ENCODE measurements at places on chromosomes 5 and 9. TPM values are rescaled to one million over a fixed set of nuclear protein-coding genes. Genes with fewer than 3 reads are reported as not detected.
A peak's percentile ranks its signal among the peaks of the same experiment; 100 is the strongest.

GRCh38 chr5:96781031-96781971 lies 26.4 kb downstream of the ERAP1 start:
- peaks cover 7% of the 10 kb centered on the region for H3K4me1 ChIP-seq
- H3K27me3 ChIP-seq, result no peaks in the 10 kb centered on the region
- DNase-seq, result no peak
- H3K4me3 ChIP-seq, result no peak overlapping the region
- peak overlapping the region; percentile 40 for H3K27ac ChIP-seq

DNA sequence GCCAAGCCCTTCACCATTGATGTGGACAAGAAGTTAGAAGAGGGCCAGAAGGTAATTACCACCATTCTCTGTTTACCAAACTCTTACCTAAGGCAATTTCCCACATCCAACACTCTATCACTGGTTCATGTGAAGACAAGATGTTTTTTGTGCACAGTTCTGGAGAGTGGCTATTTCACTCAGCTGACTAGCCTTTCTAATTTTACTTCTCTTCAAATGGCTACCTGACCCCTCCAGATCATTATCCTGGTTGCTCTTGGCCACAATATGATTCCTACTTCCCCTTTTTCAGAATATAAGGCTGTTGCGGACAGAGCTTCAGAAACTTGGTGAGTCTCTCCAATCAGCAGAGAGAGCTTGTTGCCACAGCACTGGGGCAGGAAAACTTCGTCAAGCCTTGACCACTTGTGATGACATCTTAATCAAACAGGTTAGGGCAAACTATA lies 7.1 kb downstream of the KIF20A start:
- H3K27me3 ChIP-seq, result no peaks in the 10 kb centered on the region
- no peak overlapping the region for H3K27ac ChIP-seq
- H3K4me3 ChIP-seq, result no peak overlapping the region

GRCh38 chr5:107512029-107512428 lies 158.7 kb downstream of the EFNA5 start:
- no peaks in the 10 kb centered on the region for H3K36me3 ChIP-seq
- peaks cover 2% of the 10 kb centered on the region for H3K27me3 ChIP-seq
- no peak overlapping the region for H3K4me3 ChIP-seq
- no peak for DNase-seq
- no peak overlapping the region for H3K27ac ChIP-seq
- H3K4me1 ChIP-seq, result no peaks in the 10 kb centered on the region

GRCh38 chr9:4157584-4158499 lies 142.0 kb downstream of the GLIS3 start:
- no peak overlapping the region for H3K27ac ChIP-seq
- no peaks in the 10 kb centered on the region for H3K36me3 ChIP-seq
- H3K27me3 ChIP-seq, result no peaks in the 10 kb centered on the region
- no peak for DNase-seq

DNA sequence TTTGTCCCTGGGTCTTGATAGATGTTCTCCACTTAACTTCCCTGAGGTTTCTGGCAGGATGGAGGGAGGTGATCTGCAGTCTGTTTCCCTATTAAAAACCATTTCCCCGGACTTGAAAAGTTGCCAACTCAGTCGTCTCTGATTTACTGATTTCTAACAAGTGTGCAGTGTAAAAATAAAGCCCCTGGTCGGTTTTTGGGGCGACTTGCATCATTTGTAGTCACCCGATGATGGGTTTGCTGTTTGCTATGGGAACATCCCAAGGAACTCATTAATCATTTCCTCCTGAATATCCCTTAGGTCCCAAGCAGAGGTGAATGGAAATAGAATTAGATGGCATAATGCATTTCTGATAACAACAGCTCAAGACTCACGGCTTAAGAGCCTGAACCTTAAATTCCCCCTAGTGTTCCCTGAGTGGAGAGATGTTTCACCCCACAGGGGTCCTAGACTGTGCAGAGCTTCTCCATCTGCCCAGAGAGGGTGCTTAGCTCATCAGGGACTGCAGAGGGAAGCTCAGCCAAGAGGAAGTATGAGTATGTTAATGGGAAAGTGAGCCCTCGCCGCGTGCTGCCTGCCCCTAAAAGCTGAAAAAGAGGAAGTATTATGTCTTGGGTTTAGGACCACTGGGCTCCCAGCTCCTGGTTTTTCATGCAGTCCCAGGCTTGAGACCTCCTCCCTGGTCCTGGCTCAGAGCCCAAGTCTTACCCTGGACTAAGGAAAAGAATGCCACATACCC lies 115.1 kb upstream of the DAP start:
- H3K4me1 ChIP-seq, result no peaks in the 10 kb centered on the region
- H3K27ac ChIP-seq, result no peak overlapping the region
- no peaks in the 10 kb centered on the region for H3K36me3 ChIP-seq
- peaks cover 23% of the 10 kb centered on the region for H3K27me3 ChIP-seq

DNA sequence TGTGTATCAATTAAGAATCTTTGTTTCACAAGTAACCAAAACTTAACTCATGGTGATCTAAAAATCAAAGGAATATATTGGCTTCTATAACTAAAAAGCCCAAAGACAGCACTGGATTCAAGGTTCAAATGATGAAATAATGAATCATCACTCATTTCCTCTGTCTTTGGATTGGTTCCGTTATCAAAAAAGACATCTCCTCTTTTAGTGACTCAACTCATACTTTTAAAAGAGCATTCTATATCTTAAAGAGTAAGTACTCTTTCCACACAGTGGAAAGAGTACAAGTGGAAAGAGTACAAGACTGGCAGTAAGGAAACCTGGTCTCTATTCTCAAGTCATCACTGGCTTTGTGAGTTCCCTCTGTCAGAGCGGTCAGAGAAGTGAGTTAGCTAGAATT lies 141.4 kb upstream of the NMUR2 start:
- H3K4me1 ChIP-seq, result no peaks in the 10 kb centered on the region
- H3K4me3 ChIP-seq, result no peak overlapping the region
- peaks cover 12% of the 10 kb centered on the region for H3K27me3 ChIP-seq
- DNase-seq, result no peak

DNA sequence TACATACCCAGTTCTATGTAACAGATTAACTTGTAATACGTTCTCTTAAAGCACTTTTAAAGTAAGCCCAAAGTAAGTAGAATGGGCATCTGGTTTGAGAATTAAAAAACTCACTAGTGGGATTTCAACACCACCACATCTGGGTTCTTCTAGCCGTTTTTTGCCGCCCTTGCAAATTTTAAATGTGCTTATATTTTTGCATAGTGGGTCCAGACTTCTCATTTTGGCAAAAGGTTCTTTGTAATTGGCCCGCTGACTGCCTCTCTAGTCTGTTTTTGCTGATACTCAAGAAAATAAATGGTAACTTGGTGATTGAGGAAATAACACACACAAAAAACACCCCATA lies 582 bp upstream of the FBXO4 start:
- peak overlapping the region; percentile 99 for H3K27ac ChIP-seq
- peaks cover 8% of the 10 kb centered on the region for H3K36me3 ChIP-seq
- H3K4me1 ChIP-seq, result peaks cover 24% of the 10 kb centered on the region
- peak overlapping the region; percentile 85 for H3K4me3 ChIP-seq
- no peak for DNase-seq
- H3K27me3 ChIP-seq, result no peaks in the 10 kb centered on the region

- H3K4me1 ChIP-seq, result peaks cover 2% of the 10 kb centered on the region
- H3K27ac ChIP-seq, result no peak overlapping the region
- no peak overlapping the region for H3K4me3 ChIP-seq
- H3K36me3 ChIP-seq, result peaks cover 5% of the 10 kb centered on the region
- DNase-seq, result no peak
These were observed 155.0 kb downstream of the GNAQ start for GRCh38 chr9:77876590-77876989.

- H3K4me1 ChIP-seq, result peaks cover 11% of the 10 kb centered on the region
- no peak overlapping the region for H3K4me3 ChIP-seq
- H3K27ac ChIP-seq, result no peak overlapping the region
- H3K36me3 ChIP-seq, result peaks cover 3% of the 10 kb centered on the region
- DNase-seq, result no peak
These were observed 72.7 kb downstream of the CERT1 start for GRCh38 chr5:75438722-75439121.

GRCh38 chr5:55691265-55692105 lies 20.6 kb downstream of the SLC38A9 start:
- H3K4me1 ChIP-seq, result no peaks in the 10 kb centered on the region
- H3K27me3 ChIP-seq, result no peaks in the 10 kb centered on the region
- no peak overlapping the region for H3K4me3 ChIP-seq
- peaks cover 6% of the 10 kb centered on the region for H3K36me3 ChIP-seq
- no peak overlapping the region for H3K27ac ChIP-seq
- no peak for DNase-seq

DNA sequence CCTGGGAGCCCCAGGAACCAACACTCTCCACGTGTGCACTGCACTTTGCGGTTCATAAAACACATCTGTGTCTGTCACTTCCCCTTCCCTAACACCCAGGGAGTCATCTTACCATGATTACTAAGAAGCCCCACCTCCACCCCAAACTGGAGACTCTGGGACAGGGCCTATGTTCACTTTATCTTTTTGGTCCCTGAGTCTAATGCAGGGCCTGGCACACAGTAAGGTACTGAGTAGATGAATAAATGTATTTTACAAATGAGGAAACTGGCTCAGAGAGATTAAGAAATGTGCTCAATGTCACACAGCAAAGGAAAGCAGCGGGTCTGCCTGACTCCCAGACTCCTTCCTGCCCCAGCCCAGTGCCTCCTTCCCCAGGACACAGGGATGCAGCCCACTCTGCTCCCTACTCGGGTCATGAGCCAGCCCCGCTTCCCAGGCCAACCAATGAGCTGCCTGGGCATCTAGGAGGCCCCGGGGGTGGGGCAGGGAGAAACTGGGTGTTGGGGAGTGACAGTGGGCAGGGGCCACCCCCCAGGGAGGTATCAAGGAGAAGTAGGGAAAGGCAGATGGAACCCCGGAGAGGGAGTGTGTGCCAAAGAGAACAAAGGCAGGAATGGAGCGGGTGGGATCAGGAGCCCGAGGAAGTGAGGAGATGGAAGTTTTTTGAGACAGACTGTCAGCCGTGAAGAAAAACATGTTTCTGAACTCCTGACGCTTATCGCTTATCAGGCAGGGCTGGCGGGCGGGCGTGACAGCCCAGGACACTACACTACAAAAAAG lies 30.5 kb downstream of the SHB start:
- H3K36me3 ChIP-seq, result no peaks in the 10 kb centered on the region
- no peaks in the 10 kb centered on the region for H3K27me3 ChIP-seq
- H3K27ac ChIP-seq, result no peak overlapping the region
- DNase-seq, result no peak

DNA sequence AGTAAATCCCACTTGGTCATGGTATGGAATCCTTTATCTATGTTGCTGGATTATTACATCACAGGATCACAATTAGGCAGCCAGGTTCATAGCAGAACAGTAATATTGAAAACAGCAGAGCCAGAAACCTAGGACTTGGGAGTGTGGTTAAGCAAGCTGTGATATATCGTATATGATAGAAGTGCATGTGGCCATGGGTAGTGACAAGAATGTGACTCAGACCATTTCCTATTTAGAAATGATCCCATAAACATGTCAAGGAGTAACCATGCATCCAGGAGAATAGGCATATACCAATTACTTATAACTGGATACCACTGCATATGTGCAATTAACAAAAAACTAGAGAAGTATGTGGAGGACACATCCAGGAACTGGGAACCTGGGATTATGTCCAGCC lies 31.2 kb downstream of the AMBP start:
- H3K36me3 ChIP-seq, result no peaks in the 10 kb centered on the region
- no peaks in the 10 kb centered on the region for H3K27me3 ChIP-seq
- H3K4me3 ChIP-seq, result no peak overlapping the region
- DNase-seq, result no peak
- no peak overlapping the region for H3K27ac ChIP-seq

DNA sequence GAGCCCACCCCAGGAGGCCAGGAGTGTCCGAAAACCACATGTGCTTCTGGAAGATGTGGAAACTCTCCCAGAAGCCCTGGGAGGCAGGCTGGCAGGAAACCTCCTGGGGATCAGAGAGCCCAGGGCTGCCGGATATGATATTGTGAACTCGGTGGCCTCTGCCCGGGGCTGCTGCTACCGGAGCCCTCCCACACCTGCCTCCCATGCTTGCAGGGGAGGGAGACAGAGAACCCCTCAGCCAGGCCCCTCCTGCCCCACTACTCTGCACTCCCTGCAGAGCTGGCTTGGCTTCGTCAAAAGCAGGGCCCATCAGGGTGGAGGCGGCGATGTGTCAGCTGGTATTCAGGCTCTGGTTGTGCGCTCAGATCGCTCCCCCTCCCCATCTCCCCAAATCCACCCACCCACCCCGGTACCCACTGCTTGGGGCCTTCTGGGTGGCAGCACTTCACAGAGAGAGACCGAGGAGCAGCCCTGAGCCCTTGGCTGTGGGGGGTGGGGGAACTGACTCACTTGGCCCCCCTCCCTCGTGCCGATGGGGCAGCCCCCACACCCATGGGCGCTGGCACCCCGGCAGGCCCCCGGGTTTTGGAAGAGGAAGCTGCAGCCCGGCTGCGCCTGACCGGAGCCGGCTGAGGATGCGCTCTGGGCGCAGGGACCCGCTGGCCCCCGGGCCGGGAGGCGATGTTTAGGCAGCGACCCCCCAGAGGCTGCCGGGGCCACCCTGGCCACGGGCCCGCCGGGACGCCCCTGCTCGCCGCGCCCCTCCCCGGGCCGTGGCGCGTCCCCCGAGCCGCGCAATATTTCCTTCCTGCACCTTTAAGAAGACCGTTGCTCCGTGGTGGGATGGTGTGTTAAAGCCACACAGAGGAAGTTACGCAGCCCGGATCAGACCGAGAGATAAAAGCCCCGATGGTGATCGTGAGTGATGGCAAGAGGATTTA lies 786 bp upstream of the NTNG2 start:
- DNase-seq, result peak; percentile 70
- H3K4me1 ChIP-seq, result peaks cover 4% of the 10 kb centered on the region
- peaks cover 33% of the 10 kb centered on the region for H3K27me3 ChIP-seq
- H3K27ac ChIP-seq, result no peak overlapping the region
- no peaks in the 10 kb centered on the region for H3K36me3 ChIP-seq
- H3K4me3 ChIP-seq, result peak overlapping the region; percentile 78

GRCh38 chr9:113219969-113220368 lies 1.1 kb downstream of the FKBP15 start:
- peak; percentile 57 for DNase-seq
- H3K4me1 ChIP-seq, result peaks cover 49% of the 10 kb centered on the region
- H3K27me3 ChIP-seq, result no peaks in the 10 kb centered on the region
- H3K36me3 ChIP-seq, result peaks cover 6% of the 10 kb centered on the region
- H3K4me3 ChIP-seq, result peak overlapping the region; percentile 89
- H3K27ac ChIP-seq, result peak overlapping the region; percentile 93

Gene TIMD4
- 3.5 TPM for total RNA-seq

Gene ANKRD20A1
- not detected for total RNA-seq

Gene CMYA5
- total RNA-seq, result 0.21 TPM

Gene PCA3
- total RNA-seq, result not detected

Gene KCNT1
- not detected for total RNA-seq

Gene POU5F2
- total RNA-seq, result 0.40 TPM

All from activated CD4-positive, alpha-beta T cell treated with anti-CD3 and anti-CD28 coated beads for 36 hours (primary cell).